ENCODE measurements at places on chromosomes 6 and 20.

GRCh38 chr20:16292226-16292880, 280.9 kb downstream of the KIF16B start:
- DNase-seq, result no peak

- no peak for DNase-seq
Observed at GRCh38 chr6:53238311-53238710, 89.7 kb upstream of the GCM1 start.

GRCh38 chr6:81575442-81575841, 177.0 kb downstream of the TENT5A start:
- DNase-seq, result no peak

DNA sequence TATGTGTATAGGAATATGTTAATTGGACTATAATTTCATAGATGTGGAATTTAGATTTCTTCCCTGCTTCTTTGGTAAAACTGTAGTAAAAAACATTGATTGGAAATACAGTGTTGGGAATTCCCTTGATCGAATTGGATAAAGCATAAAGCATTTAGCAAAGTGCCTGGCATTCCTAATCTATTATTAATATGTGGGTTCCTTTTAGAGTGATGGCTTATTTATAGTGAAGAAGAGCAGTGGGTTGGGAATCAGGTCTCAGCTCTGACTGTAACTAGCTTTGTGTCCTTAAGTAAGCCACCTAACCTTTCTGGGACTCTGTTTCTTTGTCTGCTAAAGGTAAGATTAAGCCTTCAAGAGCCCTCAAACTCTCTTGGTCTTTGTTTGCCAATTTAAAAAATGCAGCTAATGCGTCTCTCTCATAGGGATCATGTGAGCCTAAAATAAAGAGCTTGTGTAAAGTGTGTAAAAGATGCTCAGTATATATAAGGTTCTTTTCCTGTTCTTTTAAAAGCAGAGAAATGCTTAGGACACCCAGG, 53.3 kb downstream of the KCNS1 start:
- no peak for DNase-seq

DNA sequence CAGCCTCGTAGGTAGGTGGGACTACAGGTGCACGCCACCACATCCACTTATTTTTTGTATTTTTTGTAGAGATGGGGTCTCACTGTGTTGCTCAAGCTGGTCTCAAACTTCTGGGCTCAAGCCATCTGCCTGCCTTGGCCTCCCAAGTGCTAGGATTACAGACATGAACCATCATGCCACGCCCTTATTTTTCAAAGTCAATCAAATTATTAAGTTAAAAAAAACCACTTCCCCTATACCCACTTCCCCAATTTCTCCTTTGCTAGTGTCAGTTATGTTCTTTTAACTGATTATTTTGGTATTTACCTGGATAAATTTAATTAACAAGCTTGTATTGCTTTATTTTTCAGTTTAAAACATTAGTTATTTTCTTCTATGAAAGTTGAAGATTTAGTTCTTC, 49.6 kb downstream of the RIOK1 start:
- DNase-seq, result no peak

DNA sequence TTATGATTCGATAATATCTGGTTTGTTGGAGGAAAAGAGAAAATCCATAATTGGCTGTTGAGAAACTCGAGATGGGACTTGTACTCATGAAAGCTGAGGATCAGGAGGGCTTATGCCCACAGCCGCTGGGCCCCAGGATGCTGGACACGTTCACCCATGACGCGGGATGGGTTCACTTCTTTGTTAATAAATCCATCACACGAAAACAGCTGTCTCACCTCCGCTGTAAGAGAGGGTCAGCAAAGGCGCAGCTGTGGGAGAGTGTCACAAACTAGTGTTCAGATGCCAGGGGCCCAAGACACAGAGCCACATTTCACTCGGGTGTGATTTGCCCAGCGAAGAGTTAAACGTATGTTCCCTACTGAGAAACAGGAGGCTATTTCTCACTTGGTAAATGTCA, 315.1 kb downstream of the THBS2 start:
- DNase-seq, result no peak

GRCh38 chr20:21189761-21190523, 64.1 kb downstream of the KIZ start:
- DNase-seq, result no peak

DNA sequence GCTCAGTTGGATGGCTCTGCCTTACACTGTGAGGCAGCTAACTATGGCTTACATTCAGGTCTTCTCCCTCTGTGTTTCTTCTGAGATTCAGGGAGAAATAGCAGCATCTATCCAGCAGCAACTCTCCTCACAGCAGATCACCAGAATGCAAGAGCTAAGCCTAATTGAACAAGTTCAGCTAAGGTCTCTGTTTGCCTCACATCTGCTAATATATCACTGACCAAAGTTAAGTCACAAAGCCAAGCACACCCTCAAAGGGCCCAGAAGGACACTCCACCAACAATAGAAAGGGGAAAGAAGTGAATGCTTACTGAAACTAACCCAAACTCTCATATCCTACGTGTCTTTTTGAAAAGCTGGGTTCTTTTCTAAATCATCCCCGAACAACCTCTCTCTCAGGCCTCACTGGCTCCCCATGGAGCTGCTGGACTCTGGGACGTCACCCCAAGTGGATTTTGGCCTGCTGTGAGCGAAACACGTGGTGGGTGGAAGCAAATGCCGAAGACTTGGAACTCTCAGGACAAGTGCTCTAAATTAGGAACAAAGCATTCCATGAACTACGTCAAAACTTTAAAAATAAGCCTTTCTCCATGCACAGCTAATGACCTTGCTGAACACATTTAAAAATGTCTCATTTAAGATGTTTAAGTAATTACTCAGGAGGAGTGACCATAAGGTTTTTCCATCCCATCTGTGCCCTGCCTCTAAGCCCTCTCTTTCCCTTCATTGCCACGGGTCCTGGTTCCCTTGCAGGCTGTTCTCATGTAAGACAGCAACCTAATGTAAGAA, 167.5 kb upstream of the PLCB4 start:
- no peak for DNase-seq

DNA sequence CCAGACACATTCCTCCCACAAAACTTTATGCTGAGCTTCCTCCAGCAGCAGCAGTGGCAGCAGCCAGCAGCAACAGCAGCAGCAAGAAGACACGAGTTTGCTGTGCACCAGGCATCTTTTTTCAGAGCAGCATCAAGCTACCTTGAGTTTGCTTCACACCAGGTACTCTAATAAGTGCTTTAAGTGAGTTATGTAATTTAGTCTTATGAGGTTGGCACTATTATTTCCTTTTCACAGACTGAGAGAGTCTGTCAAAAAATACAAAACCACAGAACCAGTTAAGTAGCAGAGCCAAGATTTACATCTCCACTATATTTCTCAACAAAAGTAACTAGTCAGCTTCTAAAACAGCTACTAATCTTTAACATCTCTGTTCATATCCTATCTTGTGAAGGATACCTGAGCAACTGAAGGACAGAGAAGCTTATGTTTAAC, 23.7 kb downstream of the RANBP9 start:
- DNase-seq, result no peak

DNA sequence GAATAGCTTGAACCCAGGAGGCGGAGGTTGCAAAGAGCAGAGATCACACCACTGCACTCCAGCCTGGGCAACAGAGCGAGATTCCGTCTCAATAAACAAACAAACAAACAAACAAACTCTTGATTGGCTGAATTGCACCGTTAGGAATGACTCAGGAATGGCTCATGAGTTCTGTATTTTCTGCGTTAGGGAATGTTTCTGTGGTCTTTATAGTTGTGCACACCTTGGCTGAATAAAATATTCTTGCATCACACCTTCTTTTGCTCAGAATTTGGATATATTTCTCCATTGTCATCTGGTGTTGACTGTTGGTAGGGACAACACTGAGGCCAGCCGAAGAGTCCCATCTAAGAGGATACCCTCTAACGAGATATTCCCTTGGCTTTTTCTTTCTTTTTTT, 19.6 kb upstream of the PI16 start:
- no peak for DNase-seq

All from T-helper 2 cell (primary cell).